Activated CD8-positive, alpha-beta T cell treated with anti-CD3 and anti-CD28 coated beads for 36 hours (primary cell): ENCODE measurements at places on chromosomes 11 and 22. TPM values are rescaled to one million over a fixed set of nuclear protein-coding genes. Genes with fewer than 3 reads are reported as not detected.
A peak's percentile ranks its signal among the peaks of the same experiment; 100 is the strongest.

The KAT5 gene
- total RNA-seq = 67.7 TPM

The OR2D2 gene
- total RNA-seq = not detected

DNA sequence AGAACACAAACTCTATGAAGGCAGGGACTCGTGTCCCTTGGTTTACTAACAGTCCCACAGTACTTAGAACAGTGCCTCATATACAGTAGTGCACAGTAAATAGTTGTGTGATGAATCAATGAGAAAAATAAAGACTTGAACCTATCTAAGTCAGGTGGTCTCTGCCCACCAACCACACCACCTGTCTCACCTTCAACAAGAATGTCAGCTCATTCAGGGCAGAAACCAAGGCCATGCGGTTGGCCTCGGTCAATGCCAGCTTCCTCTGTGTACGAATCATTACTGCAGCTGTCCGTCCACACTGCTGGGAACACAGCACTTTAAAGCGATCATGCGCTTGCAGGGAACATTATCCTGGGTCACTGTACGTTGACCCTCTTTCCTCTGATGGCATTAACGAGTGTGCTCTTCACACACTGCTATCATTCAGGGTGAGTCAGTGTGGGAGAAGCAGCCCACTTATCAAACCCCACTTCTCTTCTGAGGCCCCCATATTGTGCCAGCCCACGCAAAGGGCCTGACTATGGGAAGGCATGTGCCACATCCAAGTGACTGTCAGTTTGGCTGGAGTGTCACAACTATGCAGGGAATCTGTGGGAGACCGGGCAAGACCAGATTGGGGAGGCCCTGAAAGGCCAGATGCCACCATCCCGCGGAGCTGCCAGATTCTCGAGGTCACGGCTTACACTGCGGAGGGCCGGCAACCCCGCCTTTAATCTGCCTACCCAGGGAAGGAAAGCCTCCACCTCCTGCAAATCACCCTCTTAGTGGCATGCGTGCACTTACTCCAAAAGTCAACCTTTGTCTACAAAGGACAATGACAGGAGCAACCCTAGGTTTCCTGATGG is 36.1 kb downstream of the LARGE1 start:
- H3K4me3 ChIP-seq = no peak overlapping the region
- H3K27me3 ChIP-seq = peaks cover 3% of the 10 kb centered on the region
- no peak for DNase-seq
- no peak overlapping the region for H3K27ac ChIP-seq

The KRTAP5-9 gene
- not detected for total RNA-seq

DNA sequence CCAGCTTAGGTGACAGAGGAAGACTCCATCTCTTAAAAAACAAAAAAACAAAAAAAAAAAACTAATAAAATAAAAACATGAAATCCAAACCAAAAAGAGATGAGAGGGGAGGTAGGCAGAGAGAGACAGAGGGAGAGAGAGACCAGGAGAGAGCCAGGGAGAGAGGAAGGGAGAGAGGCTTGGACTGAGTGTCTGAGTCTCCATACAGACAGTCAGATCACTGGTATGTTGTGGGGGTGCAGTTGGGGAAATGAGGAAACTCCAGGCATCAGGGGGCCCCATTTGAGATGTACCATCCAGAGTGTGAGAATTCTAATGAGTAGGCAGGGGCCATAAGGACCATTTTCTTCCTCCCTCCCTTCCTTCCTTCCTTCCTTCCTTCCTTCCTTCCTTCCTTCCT is 53.1 kb upstream of the SEPTIN5 start:
- no peak overlapping the region for H3K4me3 ChIP-seq
- peaks cover 1% of the 10 kb centered on the region for H3K27me3 ChIP-seq
- no peak for DNase-seq
- no peaks in the 10 kb centered on the region for H3K4me1 ChIP-seq
- H3K36me3 ChIP-seq = no peaks in the 10 kb centered on the region

DNA sequence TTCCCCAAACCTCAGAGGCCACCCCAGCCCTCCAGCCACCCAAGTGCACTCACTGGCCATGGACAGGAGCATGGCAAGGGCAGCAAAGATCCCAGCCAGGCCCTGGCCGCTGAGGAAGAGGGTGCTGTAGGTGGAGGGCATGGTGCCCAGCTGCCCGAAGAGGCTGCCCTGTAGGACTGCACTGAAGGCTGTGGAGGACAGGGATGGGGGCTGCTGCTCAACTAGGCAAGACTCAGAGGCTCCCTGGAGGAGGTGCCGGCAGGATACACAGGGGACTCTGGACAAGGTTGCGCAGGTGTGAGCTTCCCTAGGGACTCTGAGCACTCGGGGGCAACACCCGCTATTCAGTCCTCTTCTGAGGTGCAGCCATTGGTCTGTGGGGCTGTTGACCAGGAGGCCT is 3.1 kb downstream of the SLC29A2 start:
- H3K4me3 ChIP-seq = no peak overlapping the region
- peaks cover 18% of the 10 kb centered on the region for H3K36me3 ChIP-seq
- H3K4me1 ChIP-seq = peaks cover 24% of the 10 kb centered on the region
- DNase-seq = no peak
- H3K27ac ChIP-seq = no peak overlapping the region

DNA sequence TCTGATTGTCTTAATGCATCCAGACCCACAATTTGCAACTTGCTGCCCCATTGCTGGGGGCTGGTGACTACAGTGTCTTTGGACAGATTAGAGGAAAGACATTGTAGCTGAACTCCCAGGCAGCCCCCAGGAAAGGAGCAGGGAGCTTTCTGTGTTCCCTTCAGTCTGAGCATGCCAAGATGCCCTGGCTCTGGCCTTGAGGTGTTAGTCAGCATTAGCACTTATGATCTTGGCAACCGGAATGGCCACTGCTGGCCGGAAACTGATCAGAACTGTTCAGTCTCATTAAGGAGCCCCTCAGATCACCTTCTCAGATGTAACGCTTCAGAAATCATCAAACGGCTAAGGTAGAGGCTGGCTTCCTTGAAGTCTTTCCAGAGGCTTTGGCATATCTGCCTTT is 195.2 kb downstream of the NAV2 start:
- no peaks in the 10 kb centered on the region for H3K36me3 ChIP-seq
- DNase-seq = no peak
- H3K4me3 ChIP-seq = no peak overlapping the region
- no peaks in the 10 kb centered on the region for H3K27me3 ChIP-seq
- H3K4me1 ChIP-seq = no peaks in the 10 kb centered on the region

The AQP11 gene
- 0.59 TPM for total RNA-seq

- H3K27me3 ChIP-seq = no peaks in the 10 kb centered on the region
- H3K36me3 ChIP-seq = peaks cover 33% of the 10 kb centered on the region
- H3K4me3 ChIP-seq = no peak overlapping the region
These were observed 16.5 kb downstream of the PSMD13 start for GRCh38 chr11:253160-253885.

The USP35 gene
- 6.8 TPM for total RNA-seq

DNA sequence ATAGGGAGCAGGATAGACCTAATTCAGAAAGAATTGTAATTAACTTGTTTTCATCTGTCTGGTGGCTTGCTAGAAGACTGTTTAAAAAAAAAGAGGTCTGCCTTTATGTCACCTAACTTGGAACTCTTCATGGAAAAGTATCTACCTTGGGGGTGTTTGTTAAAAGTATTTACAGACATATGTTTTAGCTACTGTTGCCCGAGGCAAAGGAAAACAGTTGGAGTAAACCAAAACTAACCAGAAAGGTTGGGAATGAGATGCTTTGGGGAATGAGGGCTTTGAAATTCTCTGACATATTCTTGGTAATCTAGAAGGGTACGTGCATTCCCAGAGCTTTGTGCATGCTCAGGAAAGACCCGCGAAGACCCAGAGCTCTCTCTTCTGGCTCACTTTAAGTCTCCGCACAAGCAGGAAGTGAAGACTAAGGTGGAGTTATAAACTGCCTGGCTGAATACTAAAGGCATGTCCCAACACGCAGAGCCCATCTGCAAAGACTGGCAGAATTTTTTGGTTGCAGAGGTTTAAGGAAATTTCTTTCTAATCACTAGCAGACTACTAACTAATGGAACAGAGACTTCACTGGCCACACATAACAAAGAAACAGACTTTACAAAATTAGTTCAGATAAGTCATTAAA is 33.2 kb downstream of the HIKESHI start:
- peaks cover 59% of the 10 kb centered on the region for H3K36me3 ChIP-seq
- peaks cover under 1% of the 10 kb centered on the region for H3K4me1 ChIP-seq
- H3K27me3 ChIP-seq = no peaks in the 10 kb centered on the region
- H3K4me3 ChIP-seq = no peak overlapping the region

DNA sequence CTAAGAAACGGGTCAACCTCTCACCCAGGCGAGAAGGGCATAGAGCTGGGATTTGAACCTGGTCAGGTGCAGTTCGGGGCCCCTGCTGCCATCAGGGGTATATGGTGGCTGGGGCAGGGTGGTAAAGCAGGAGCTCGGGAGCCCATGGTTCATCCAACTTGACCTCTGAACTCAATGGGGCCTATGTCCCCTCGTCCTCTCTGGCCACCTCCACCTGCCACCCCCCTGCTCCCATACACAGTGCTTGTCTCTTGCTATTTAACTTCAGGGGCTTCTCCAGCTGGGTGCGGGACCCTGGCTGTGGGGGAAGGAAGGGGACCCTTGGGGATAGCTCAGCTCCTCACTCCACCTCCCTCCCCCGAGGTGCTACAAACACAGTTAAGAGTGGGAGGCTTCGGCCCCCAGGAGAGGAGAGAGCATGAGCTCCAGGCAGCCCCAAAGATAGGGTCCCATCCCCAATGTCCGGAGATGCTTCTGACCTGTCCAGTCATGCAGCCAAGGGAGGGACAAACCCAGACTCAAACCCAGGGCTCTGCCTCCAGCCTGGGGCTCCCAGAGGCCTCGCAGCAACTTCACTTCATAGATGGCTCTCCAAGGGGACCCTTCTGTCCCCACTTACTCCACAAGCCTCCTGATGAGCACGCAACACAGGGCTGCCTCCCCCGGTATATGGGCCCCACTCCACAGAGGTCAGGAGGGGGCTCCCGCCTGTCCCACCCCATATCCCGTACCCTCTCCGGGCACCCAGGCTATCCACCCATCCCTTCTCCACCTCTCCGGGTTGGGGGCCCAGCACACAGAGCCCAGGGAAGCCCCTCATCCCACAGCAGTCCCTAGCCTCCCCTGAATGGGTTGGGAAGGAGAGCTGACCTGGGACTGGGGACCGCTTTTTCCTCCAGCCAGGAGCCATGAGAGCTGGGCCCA is 712 bp downstream of the IL2RB start:
- no peak for DNase-seq
- peaks cover 60% of the 10 kb centered on the region for H3K4me1 ChIP-seq
- peaks cover 68% of the 10 kb centered on the region for H3K36me3 ChIP-seq
- H3K27ac ChIP-seq = peak overlapping the region; percentile 93
- H3K4me3 ChIP-seq = peak overlapping the region; percentile 87

DNA sequence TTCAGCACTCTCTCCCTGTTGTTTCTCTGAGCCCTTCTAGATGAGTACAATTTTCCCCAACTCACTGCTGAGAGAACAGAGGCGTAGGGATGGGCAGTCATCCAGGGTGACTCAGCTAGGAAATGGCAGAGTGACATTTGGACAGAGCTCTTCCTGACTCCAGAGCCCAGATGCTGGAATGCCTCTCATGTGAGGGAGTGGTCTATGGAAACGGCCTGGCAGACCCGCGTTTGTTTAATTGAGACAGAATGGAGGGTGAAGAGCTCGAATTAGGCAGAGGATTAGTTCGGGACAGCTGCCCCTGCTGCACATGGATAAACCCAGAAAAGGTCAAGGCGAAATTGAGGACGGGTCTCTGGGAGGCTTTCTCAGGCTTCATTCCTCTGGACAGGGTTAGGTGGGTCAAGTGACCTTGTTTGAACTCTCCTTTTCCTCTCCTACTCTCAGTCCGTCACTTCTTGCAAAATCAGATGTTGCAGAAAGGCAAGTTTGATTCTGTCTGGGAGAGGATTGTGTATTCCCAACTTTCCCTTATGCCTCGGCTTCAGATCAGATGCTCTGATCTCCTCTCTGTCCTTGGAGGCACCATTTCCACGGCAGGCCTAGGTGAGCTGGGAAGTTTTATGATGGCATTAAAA is 7.6 kb upstream of the LMO2 start:
- DNase-seq = no peak
- peaks cover 60% of the 10 kb centered on the region for H3K27me3 ChIP-seq
- no peak overlapping the region for H3K4me3 ChIP-seq
- H3K36me3 ChIP-seq = no peaks in the 10 kb centered on the region
- H3K27ac ChIP-seq = no peak overlapping the region

The OR51I1 gene
- total RNA-seq = not detected

GRCh38 chr11:22512457-22512856 is 113.2 kb downstream of the FANCF start:
- no peaks in the 10 kb centered on the region for H3K4me1 ChIP-seq
- no peak for DNase-seq
- peaks cover 15% of the 10 kb centered on the region for H3K27me3 ChIP-seq
- H3K27ac ChIP-seq = no peak overlapping the region

The NAALAD2 gene
- total RNA-seq = not detected

DNA sequence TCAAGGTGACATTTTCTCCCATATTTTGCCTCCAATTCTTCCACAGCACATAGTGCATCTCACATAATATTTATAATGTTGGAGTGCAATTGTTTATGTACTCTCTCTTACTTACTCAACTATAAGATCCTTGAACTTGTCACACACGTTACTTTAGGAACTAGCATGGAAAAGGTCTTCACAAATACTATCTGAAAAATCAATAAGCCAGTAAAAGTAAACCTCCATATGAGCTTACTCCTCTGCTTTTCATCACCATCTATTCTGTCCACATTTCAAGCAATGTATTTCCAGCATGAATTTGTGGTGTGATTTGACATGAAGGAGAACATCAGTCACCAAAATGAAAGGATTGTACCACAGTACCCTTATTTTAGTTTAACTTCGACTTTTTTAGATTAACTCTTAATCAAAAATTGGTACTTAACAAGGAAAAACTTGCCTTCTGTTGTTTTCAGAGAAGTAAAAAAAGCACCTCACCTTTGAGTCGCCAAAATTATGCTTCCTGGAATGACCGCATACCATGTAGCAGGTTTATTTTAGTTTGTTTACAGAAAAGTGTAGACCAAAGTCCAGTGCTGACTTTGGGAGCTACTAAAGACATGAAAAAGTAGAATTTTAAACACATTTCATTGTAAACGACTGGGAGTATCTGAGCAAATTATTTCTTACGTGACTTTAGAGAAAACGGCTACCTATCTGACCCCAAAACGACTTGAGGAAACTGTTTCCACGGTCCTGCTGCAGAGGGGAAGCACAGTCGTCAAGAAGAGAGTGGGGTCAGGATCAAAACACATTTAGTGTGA is at the start of gene SLC22A9:
Gene SLC22A9, plus strand, starts transcription at position 621 of the 806 bp plus-strand sequence. CDS start 272 bp downstream, outside the sequence.
- H3K36me3 ChIP-seq = no peaks in the 10 kb centered on the region
- no peak within 1 kb of the TSS for H3K4me3 ChIP-seq
- H3K4me1 ChIP-seq = no peaks in the 10 kb centered on the region
- H3K27ac ChIP-seq = no peak within 1 kb of the TSS
- H3K27me3 ChIP-seq = peaks cover 33% of the 10 kb centered on the region
- no peak for DNase-seq

- H3K27ac ChIP-seq = no peak overlapping the region
- H3K36me3 ChIP-seq = no peaks in the 10 kb centered on the region
- no peak overlapping the region for H3K4me3 ChIP-seq
These were observed 165.9 kb upstream of the NCAM1 start for GRCh38 chr11:112795142-112795815.

- no peak for DNase-seq
- no peaks in the 10 kb centered on the region for H3K27me3 ChIP-seq
- no peak overlapping the region for H3K27ac ChIP-seq
- no peak overlapping the region for H3K4me3 ChIP-seq
- H3K4me1 ChIP-seq = no peaks in the 10 kb centered on the region
- H3K36me3 ChIP-seq = no peaks in the 10 kb centered on the region
These were observed 35.3 kb downstream of the NEU3 start for GRCh38 chr11:75024068-75024449.

The SLCO2B1 gene
- not detected for total RNA-seq
